ENCODE measurements at places on chromosomes 3 and 15.

- DNase-seq = no peak
These were observed 5.6 kb downstream of the GREM1 start for GRCh38 chr15:32723171-32723948.

- DNase-seq = no peak
These were observed 18.1 kb upstream of the KPNA4 start for GRCh38 chr3:160583451-160583850.

DNA sequence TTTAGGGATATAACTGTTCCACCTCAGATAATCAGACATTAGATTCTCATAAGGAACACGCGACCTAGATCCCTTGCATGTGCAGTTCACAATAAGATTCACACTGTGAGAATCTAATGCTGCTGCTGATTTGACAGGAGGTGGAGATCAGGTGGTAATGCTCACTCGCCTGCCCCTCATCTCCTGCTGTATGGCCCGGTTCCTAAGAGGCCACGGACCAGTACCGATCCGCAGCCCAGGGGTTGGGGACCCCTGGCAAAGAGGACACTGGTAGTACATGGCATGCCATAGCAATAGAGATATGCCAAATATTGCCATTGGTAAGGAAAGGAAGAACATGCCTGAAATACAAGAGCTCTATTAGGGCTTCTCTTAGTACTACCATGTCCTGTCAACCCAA lies 59.7 kb downstream of the LSM3 start:
- no peak for DNase-seq

GRCh38 chr3:25971736-25972135 lies 181.8 kb downstream of the OXSM start:
- no peak for DNase-seq

All from CD14-positive monocyte (primary cell).